ENCODE measurements at places on chromosomes 4 and X.

- no peak for DNase-seq
Measured at GRCh38 chr4:114780205-114780604, 181.6 kb downstream of the UGT8 start.

DNA sequence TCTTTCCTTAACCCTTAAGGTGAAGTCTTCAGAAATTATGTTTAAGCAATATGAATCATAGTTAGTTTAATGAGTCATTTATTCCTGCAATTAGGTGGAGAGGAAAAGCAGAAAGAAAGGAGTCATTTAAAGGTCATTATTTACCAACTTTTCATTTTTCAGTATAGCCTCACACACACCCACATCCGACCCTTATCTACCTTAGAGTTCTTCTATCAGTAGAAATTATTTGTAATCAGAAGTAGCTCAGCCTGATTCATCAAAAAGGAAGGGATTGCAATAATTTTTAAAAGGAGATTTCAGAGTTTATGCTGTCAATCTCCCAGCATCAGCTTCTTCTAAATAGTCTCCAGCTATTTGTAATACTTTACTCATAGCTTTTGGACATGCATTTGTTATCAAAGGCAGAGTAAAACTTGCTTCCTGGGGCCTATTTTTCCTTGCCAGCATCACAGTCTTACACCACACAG is 5.9 kb downstream of the ANXA10 start:
- no peak for DNase-seq

GRCh38 chrX:20685652-20686051 is 418.9 kb upstream of the RPS6KA3 start:
- no peak for DNase-seq

GRCh38 chr4:76447393-76447851 is 12.4 kb downstream of the SHROOM3 start:
- DNase-seq = no peak

GRCh38 chr4:102529977-102530376 is 28.8 kb downstream of the NFKB1 start:
- no peak for DNase-seq

DNA sequence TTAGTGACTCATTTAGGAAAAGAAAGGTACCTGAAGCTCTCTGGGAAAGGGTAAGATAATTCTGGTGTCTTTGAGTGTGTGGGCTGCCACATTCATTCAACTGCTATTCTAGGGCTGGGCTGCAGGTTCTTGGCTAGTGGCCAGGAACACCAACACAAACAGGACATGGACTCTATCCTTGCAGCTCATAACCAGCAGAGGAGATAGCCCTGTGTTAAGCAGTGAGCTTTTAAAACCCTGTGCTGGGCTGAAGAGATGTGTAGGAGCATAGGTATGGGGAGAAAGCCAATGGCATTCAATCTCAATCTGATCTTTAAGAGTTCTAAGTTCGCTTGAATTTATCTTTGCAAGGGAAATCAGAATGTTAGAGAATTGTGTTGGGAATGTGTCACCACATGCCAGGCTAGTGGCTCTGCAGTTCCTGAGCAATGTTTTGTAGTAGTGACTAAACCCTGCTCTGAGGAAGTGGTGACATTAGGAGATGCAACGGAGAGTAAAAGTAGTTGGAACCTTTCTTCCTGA is 39.2 kb downstream of the SGMS2 start:
- DNase-seq = no peak

GRCh38 chr4:178026999-178027398 is 584.8 kb upstream of the AGA start:
- DNase-seq = no peak

DNA sequence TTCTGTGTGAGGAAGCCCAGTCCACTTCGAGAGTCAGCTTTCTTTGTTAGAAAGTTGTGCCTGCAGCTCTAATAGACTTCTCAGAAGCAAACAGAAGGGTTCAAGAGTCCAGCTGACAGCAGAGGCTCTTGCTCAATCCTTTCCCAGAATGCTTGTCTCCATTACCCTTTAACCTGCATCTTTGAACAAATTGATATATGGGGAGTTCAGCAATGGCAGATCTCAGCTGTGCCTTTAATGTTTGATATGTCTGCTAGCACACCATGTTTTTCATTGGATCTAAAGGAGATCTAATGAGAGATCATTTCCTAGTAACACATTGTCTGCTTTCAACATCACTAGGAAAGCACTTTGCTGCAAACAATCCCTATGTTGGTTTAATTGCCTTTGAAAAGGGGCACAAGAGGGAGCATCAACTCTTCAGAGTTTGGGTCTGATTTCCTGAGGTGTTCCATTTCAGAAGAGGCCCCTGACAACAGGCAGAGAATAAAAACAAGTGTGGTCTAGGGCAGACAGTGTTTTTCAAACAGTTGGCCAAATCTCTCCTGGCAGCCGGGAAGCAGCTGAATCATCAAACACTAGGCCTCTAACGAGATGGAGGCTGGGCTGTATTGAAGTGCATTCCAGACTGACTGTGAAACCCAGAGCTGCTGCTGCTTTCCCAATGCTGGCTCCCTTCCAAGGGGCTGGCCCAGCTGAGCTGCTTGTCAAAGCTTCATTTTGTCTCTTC is 55.5 kb downstream of the LUZP4 start:
- DNase-seq = peak; percentile 45

- DNase-seq = no peak
Measured at GRCh38 chr4:153211986-153212728, 7.9 kb downstream of the TRIM2 start.

DNA sequence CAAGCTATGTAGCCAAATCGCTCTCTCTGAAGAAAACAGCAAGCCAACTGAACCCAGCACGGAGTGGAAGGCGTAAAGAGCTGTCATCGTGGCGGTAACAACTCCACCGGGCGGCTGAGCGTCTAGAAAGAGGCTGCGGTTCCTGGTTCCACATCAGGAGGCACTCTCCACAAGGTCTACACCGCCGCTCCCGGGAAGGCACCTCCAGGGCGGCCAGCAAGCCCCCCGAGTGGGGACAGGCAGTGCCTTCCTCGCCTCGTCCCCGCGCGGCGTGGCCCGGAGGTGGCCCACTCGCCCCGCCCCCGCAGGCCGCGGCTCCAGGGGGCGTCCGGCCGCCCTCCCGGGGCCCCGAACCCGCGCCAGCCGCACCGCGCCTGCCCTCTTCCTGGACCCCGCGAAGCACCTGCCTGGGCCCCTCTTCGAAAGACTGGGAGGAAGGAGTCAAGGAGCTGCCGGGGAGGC is 755 bp downstream of the KLHL8 start:
- no peak for DNase-seq

GRCh38 chrX:30246769-30247489 is at the start of gene MAGEB1:
MAGEB1 (plus strand) TSS chrX:30247146; CDS start chrX:30250494, 3,348 bp downstream.
- DNase-seq = no peak

GRCh38 chrX:149313871-149314371 is 191.2 kb downstream of the IDS start:
- no peak for DNase-seq

DNA sequence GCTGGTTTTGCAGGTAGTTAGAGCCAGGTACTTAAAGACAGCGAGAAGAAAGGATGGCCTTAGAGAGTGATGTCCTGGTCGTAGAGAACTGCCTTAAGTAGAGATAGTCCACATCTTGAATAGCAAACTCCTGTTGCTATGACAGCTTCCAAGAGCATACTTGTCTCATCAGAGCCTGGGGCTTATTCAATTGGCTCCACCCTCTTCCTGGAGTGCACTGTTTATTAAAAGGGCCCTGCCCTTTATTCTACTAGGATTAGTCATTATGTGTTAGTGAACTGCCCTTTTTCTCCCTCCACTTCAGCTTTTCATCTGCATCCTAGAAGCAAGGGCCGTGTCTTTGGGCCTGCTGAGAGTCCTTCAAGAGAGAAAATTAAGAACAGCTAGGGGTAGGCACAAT is 94.5 kb upstream of the EOLA2 start:
- DNase-seq = no peak

DNA sequence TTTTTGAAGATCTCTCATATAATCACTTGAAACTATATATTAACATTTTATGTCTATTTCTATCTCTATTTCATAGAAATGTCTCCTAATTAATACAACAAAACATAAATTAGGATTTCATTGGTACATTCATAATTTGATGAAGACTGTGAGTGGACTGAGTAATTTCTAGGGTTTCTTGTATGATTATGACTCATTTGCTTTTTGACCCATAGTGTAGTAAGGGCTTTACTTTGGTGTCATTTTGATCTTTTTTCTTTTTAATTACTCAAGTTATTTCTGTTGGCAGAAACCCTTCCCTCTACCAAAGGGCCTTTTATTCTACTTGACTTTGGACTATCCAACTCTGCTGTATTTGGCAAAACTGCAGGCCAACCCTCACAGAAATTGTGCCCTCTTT is 207.9 kb upstream of the MAGEB16 start:
- no peak for DNase-seq

- DNase-seq = no peak
Measured at GRCh38 chrX:107119283-107119682, 661 bp upstream of the RBM41 start.

DNA sequence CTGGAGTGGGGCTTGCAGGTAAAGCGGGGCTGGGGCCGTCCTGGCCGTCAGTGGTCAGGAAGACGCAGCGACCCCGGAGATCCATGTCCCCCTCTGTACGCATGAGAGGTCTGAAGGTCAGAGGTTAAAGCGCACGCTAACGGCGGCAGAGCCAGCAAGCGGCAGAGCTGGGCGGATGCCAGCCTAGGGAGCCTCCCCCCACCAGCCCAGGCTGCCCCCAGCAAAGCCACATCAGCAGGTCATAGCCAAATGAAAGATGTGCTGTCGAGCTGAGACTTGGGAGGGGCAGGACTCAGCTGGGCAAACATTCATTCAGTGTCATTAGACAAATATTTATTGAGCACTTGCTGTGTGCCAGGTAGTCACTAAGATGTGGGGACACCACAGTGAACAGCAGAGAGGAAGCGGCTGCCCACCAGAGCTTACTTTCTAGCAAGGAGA is 593 bp upstream of the JAKMIP1 start:
- no peak for DNase-seq

GRCh38 chr4:6235012-6235411 is 34.6 kb upstream of the WFS1 start:
- DNase-seq = no peak

- no peak for DNase-seq
Measured at GRCh38 chr4:87035881-87036509, 101.2 kb downstream of the AFF1 start.

DNA sequence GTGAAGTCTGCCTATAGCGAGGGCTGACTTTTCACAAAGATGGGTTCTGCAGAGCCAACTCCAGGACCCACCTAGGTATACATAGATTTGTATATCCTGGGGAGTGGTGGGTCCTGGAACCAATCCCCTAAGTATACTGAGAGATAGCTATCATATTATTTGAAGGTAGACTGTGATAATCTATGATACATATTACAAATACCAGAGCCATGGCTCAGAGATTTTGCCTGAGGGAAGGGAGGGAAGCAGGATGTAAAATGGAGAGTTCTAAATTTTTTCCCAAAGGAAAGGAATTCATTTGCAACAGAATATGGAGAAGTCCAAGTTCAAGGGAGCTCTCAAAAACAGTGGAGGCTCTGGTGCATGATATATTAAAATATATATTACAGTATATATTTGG is 7.2 kb downstream of the TCEAL3 start:
- no peak for DNase-seq

- no peak for DNase-seq
Measured at GRCh38 chr4:185710487-185710995, 101.5 kb downstream of the SORBS2 start.

- no peak for DNase-seq
Measured at GRCh38 chrX:44506678-44507077, 36.0 kb downstream of the FUNDC1 start.

DNA sequence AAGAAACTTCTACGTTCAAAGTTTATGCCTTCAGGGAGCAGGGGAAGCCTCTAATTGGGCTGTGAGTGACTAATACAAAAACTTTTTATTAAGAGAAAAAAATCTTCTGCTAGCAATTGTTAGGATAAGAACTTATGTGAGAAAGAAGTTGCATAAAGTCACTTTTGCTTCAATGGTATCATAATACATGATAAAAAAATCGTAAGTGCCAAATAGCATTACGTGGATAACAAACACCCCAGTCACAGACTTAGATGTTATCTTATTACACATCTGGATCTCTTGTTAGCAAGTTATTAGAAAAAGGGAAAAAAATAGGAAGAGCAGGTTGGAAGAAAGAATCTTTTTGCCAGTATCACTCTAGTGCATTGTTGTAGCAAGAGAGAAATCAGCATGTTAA is 4.2 kb upstream of the NDST4 start:
- DNase-seq = no peak

GRCh38 chr4:140281828-140282552 is 91.5 kb upstream of the SCOC start:
- no peak for DNase-seq

GRCh38 chrX:36908801-36909675 is 99.1 kb upstream of the FAM47C start:
- no peak for DNase-seq
